ENCODE measurements at places on chromosomes 5 and 9. TPM values are rescaled to one million over a fixed set of nuclear protein-coding genes. Genes with fewer than 3 reads are reported as not detected.

The PCDHGA8 gene
- 5.0 TPM for total RNA-seq

The LSM11 gene
- total RNA-seq, result 2.4 TPM

The BTNL9 gene
- total RNA-seq, result 23.5 TPM

The PCDHB1 gene
- total RNA-seq, result not detected

The DMRT2 gene
- not detected for total RNA-seq

The RNF180 gene
- 21.1 TPM for total RNA-seq

The SPRY4 gene
- 19.9 TPM for total RNA-seq

The DAPK1 gene
- total RNA-seq, result 23.0 TPM

The PPIC gene
- total RNA-seq, result 25.9 TPM

The IL13 gene
- not detected for total RNA-seq

GRCh38 chr5:59207401-59207800 lies 624.5 kb downstream of the RAB3C start:
- DNase-seq, result no peak
- no peaks in the 10 kb centered on the region for H3K27me3 ChIP-seq
- H3K36me3 ChIP-seq, result no peaks in the 10 kb centered on the region
- no peaks in the 10 kb centered on the region for H3K4me1 ChIP-seq
- H3K27ac ChIP-seq, result no peak overlapping the region

GRCh38 chr5:138339091-138339456 lies 1.0 kb downstream of the FAM53C start:
- peak overlapping the region; percentile 96 for H3K27ac ChIP-seq
- H3K27me3 ChIP-seq, result no peaks in the 10 kb centered on the region
- no peak for DNase-seq
- H3K4me1 ChIP-seq, result no peaks in the 10 kb centered on the region
- H3K36me3 ChIP-seq, result peaks cover 25% of the 10 kb centered on the region

DNA sequence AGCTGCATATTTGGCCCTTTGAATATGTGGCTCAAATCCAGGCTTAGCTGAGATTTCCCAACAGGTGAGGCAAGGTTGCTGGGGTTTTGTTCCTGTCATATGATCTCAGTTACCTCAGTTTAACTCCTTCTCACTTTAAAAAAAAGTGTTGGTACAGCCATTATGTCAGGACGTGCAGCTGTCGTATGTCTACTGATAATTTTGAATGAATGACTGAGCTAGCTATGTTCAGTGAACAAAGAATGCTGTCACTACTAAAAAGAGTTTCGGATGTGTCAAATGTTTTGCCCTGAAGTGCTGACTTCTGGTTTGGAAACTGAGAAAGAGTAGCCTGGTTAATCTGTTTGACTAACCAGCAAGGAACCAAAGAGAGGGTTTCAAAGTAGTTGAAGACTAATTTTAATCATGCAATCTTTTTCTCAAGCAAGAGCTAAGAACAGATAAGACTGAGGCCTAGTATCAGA lies 106.3 kb upstream of the NR3C1 start:
- no peak for DNase-seq
- no peaks in the 10 kb centered on the region for H3K36me3 ChIP-seq

- no peaks in the 10 kb centered on the region for H3K36me3 ChIP-seq
- peaks cover 60% of the 10 kb centered on the region for H3K4me1 ChIP-seq
- H3K4me3 ChIP-seq, result no peak overlapping the region
- peak; percentile 86 for DNase-seq
- H3K27me3 ChIP-seq, result no peaks in the 10 kb centered on the region
Observed at GRCh38 chr9:70589571-70590314, 175.3 kb upstream of the KLF9 start.

GRCh38 chr9:105855987-105856386 lies 161.6 kb downstream of the TMEM38B start:
- DNase-seq, result no peak
- H3K4me1 ChIP-seq, result no peaks in the 10 kb centered on the region
- H3K27ac ChIP-seq, result no peak overlapping the region
- no peak overlapping the region for H3K4me3 ChIP-seq
- no peaks in the 10 kb centered on the region for H3K36me3 ChIP-seq

DNA sequence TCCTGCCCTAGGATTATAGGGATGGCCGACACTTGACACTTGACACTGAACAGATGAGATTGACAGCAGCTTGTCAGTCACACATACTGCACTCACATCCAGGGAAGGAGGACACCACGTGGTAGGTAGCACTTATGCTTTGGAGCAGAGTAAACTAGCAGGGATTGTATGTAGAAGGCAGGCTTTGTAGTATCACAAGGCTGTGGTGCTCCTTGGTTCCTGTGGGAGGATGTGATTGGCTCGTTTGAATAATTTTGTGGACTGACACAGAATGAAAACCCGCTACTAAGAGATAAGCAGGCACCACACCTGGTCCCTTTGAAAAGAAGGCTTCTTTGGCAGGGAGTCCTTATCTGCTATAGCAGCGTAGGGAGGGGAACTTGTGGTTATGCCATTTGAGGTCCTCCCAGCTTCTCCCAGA lies 63.6 kb upstream of the IL12B start:
- H3K4me1 ChIP-seq, result no peaks in the 10 kb centered on the region
- H3K27ac ChIP-seq, result no peak overlapping the region
- H3K36me3 ChIP-seq, result no peaks in the 10 kb centered on the region
- H3K27me3 ChIP-seq, result no peaks in the 10 kb centered on the region
- no peak for DNase-seq
- no peak overlapping the region for H3K4me3 ChIP-seq

DNA sequence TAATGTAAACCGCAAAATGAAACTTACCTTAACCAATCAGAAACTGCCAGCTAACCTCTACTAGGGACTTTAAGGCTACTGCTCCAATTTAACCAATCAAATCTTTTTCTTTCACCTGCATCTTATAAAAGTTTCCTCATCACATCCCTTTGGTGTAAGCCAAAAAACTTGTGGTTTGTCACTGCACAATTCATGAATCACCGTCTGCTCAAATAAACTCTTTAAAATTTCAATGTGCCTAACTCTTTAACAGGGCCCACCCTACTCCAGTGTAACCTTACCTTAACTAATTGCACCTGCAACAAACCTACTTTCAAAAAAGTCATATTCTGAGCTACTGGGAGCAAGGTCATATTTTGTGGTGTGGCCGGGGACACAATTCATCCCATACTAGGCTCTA lies 172.2 kb upstream of the GRAMD2B start:
- no peaks in the 10 kb centered on the region for H3K4me1 ChIP-seq
- no peak for DNase-seq
- H3K4me3 ChIP-seq, result no peak overlapping the region
- H3K27ac ChIP-seq, result no peak overlapping the region

DNA sequence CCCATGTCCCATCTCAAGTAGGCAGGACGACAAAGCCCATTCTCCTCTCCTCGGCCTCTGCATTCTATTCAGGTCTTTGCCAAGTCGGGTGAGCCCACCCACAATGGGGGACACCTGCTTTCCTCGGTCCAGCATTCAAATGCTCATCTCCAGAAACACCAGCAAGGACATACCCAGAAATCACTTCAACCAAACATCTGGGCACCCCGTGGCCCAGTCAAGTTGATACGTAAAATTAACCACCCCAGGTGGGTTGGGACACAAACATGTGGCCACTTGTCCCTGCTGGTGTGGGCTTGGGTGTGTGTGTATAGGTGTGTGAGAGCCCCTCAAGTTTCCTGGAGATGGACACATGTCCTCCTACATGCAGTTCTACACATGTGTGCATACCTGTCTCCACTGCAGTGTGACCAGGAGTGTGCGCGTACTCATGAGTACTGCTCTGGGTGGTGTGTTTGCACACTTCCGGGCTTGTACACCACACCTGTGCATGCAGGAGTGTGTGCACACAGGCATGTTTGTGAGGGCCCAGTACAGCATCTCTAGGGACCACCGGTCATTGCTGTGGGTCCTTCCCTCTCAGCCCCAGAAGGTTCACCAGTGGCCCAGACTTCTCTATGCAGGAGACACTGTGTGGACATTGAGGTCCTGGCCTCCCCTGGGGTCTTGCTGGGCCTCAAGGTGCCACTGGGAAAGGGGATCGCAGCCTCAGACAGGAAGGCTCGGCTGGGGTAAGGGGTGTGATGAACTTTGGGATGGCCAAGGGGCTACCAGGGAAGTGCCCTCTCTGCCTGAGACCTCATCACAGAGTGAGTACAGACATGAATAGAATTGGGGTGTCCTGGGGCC lies 35.4 kb upstream of the RXRA start:
- peaks cover 13% of the 10 kb centered on the region for H3K4me1 ChIP-seq
- no peaks in the 10 kb centered on the region for H3K36me3 ChIP-seq
- no peak overlapping the region for H3K27ac ChIP-seq
- H3K27me3 ChIP-seq, result no peaks in the 10 kb centered on the region
- H3K4me3 ChIP-seq, result no peak overlapping the region

- DNase-seq, result no peak
- no peaks in the 10 kb centered on the region for H3K4me1 ChIP-seq
- H3K27me3 ChIP-seq, result no peaks in the 10 kb centered on the region
- H3K4me3 ChIP-seq, result no peak overlapping the region
- no peaks in the 10 kb centered on the region for H3K36me3 ChIP-seq
Observed at GRCh38 chr5:6498968-6499367, 50.3 kb downstream of the UBE2QL1 start.

- H3K4me3 ChIP-seq, result no peak overlapping the region
- H3K27ac ChIP-seq, result no peak overlapping the region
- no peaks in the 10 kb centered on the region for H3K36me3 ChIP-seq
- H3K27me3 ChIP-seq, result no peaks in the 10 kb centered on the region
Observed at GRCh38 chr9:121563881-121564460, 64.3 kb upstream of the GGTA1 start.

- no peak overlapping the region for H3K27ac ChIP-seq
- DNase-seq, result no peak
- no peaks in the 10 kb centered on the region for H3K4me1 ChIP-seq
- no peaks in the 10 kb centered on the region for H3K36me3 ChIP-seq
- no peaks in the 10 kb centered on the region for H3K27me3 ChIP-seq
Observed at GRCh38 chr9:119121899-119122298, 247.3 kb downstream of the BRINP1 start.

DNA sequence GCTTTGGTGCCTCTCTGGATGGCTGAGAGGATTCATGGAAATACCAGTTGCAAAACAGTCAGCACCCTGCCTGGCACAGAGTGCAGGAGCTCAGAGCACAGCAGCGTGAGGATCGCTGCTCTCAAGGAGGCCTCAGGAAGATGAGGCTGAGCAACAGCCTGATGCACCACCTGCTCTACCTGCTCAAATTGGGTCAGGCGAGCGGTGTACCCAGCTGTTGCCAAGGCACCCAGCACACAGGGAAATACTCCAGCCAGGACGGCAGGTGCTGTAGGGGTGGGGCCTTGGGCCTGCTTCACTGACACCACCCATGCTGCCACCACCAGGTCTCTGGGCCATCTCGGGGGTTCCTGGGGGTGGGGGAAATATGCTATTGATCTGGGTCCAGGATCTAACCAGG lies 4.3 kb downstream of the EEIG1 start:
- no peak for DNase-seq
- no peaks in the 10 kb centered on the region for H3K27me3 ChIP-seq
- H3K4me1 ChIP-seq, result no peaks in the 10 kb centered on the region

GRCh38 chr5:110815916-110816605 lies 77.3 kb downstream of the SLC25A46 start:
- H3K27ac ChIP-seq, result no peak overlapping the region
- no peaks in the 10 kb centered on the region for H3K36me3 ChIP-seq
- H3K4me3 ChIP-seq, result no peak overlapping the region
- DNase-seq, result no peak

DNA sequence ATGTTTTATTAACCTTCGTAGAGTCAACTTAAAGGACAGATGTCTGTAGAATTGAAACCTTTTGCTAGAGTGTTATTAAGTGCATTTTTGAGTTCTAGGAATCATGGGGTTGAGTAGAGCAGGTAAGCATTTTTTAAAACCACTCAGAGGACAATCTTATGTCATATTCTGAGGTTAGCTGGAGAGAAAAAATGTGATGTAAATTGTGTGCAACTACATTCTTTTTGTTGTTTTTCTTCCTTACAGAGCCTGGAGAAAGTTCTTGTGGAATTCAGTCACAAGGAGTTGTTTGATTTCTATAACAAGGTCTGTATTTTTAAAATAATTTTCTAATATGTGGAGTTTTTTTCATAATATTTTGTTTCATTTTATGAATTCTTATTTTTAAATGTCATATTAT lies 206.4 kb downstream of the COMMD10 start:
- no peak overlapping the region for H3K27ac ChIP-seq
- no peaks in the 10 kb centered on the region for H3K27me3 ChIP-seq
- no peak for DNase-seq
- H3K4me3 ChIP-seq, result no peak overlapping the region
- H3K36me3 ChIP-seq, result no peaks in the 10 kb centered on the region

- no peaks in the 10 kb centered on the region for H3K36me3 ChIP-seq
- DNase-seq, result no peak
- H3K27ac ChIP-seq, result no peak overlapping the region
Observed at GRCh38 chr5:65133477-65134110, 348.1 kb downstream of the ADAMTS6 start.

DNA sequence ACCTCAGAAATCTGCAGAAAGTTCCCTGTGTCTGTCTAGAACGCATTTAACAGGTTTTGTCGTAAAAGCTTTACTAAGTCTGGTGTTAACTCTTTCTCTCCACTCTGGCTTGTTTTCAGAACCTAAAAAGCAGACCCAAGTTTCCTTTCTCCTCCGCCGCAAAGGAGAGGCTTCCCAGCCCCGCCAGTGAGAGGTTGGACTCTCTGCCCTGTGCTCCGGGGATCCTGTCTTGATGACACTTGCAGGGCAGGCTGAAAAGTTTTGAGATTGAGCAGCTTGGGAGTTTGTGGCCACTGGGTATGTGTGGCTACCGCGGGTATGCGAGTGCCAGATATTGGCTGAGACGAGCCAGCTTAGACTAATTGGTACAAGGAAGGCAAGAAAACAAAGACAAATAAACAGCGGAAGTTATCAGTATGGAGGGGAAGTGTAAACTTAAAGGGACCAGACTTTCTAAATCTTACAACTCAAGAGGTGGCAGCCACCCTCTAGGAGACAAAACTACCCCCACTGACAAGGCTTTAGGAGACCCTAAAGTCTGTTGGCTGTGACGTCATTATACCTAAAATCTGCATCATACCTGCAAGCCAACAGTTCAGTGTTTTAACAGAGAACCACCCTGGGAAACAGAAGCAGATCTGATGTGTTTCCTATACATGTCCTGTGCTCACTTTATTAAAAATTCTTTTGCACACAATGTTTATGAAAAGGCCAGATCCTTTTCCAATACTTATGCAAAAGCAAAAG lies 41.0 kb upstream of the PCDHB1 start:
- no peak for DNase-seq
- H3K36me3 ChIP-seq, result no peaks in the 10 kb centered on the region
- H3K27me3 ChIP-seq, result no peaks in the 10 kb centered on the region
- no peaks in the 10 kb centered on the region for H3K4me1 ChIP-seq
- H3K27ac ChIP-seq, result no peak overlapping the region

- no peak overlapping the region for H3K27ac ChIP-seq
- H3K4me3 ChIP-seq, result no peak overlapping the region
- peaks cover 21% of the 10 kb centered on the region for H3K4me1 ChIP-seq
- no peaks in the 10 kb centered on the region for H3K36me3 ChIP-seq
- DNase-seq, result no peak
Observed at GRCh38 chr9:132947756-132948155, 3.3 kb upstream of the TSC1 start.

- no peaks in the 10 kb centered on the region for H3K36me3 ChIP-seq
- no peak overlapping the region for H3K4me3 ChIP-seq
- H3K4me1 ChIP-seq, result peaks cover 13% of the 10 kb centered on the region
- H3K27ac ChIP-seq, result no peak overlapping the region
Observed at GRCh38 chr5:93571114-93571949, 9.7 kb downstream of the NR2F1-AS1 start.

- no peaks in the 10 kb centered on the region for H3K27me3 ChIP-seq
- no peaks in the 10 kb centered on the region for H3K4me1 ChIP-seq
- no peaks in the 10 kb centered on the region for H3K36me3 ChIP-seq
- no peak overlapping the region for H3K4me3 ChIP-seq
Observed at GRCh38 chr5:159657771-159658170, 258.5 kb upstream of the ADRA1B start.

GRCh38 chr5:72187388-72188075 lies 80.3 kb downstream of the MAP1B start:
- no peaks in the 10 kb centered on the region for H3K27me3 ChIP-seq
- peaks cover 62% of the 10 kb centered on the region for H3K4me1 ChIP-seq
- H3K27ac ChIP-seq, result no peak overlapping the region
- DNase-seq, result no peak
- peaks cover 53% of the 10 kb centered on the region for H3K36me3 ChIP-seq

All from right atrium auricular region (tissue), 2 donors.